ENCODE measurements at places on chromosomes 13 and 19.

- no peak for DNase-seq
These were observed at the start of gene TTC9B for GRCh38 chr19:40217934-40218890. Gene TTC9B, minus strand, starts transcription at chr19:40218384. Its CDS starts 3 bp downstream, at chr19:40218381.

GRCh38 chr13:89324582-89324981, 1653.4 kb downstream of the SLITRK5 start:
- no peak for DNase-seq

GRCh38 chr19:54029301-54029700, 34.4 kb downstream of the VSTM1 start:
- DNase-seq = no peak

DNA sequence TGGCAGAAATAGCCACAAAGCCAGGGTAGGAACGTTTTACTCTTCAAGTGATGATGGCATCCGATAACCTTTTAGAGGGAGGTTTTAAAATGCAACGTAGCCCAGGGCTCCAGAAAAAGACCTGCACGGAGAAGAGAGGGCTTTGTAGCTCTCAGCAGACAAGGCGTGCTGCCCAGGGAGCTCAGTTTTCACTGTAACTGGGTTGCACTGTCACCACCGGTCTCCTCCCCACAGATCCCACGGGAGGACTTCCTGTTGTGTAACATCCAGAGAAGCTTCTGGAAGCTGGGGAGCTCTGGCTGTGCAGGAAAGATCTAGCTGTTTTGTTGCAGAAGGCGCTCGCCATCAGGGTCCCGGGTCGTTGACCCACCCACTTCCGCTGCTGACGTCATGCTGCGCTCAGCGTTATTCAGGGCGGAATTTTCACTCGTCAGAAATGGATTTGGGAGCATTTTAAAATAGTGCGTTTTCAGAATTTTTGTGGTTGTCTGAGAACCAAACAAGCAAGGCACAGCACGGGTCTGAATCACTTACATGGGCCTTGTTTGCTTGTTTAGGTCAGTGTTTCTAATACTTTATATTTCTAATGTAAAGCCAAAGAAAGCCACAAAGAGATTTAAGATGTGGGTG, 50.8 kb downstream of the ATP11A start:
- DNase-seq = no peak

DNA sequence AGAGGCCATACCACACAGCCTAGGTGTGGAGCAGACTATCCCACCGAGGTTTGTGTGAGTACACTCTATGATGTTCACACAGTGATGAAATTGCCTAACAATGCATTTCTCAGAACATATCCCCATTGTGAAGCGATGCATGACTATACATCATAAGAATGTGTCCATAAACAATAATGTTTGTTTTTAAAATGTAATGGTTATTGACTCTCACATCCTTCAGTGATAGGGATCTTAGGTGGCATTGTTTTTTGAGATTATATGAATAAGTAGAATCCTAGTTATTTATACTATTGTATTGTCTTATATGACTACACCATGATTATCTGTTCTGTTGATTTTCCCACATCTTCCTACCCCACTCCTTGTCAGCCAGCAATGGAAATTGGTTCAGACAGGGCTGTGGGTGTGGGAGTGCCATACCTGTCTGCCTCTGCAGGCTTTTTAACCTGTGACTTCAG, 13.6 kb downstream of the CCNA1 start:
- DNase-seq = no peak

DNA sequence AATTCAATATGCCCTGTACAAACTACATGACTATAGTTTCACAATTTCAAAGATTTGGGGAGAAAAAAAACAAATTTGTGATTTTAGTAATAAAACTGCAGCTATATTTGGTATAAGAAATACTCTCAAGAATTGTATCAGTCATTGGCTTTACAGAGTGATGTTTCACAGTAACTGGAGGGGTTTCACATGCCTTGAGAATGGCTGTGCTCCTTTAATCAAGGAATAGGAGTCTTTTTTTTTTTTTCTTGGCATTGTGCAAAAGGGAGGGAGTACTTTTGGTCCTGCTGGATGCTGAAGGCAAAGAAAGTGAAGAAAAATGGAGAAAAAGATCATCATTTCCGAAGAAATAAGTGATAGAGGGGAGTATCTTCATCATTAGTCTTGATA, 6.8 kb downstream of the ZNF507 start:
- DNase-seq = no peak

- DNase-seq = no peak
These were observed 264.5 kb upstream of the TSHZ3 start for GRCh38 chr19:31613683-31614219.

- no peak for DNase-seq
These were observed 1.9 kb downstream of the PCSK4 start for GRCh38 chr19:1488282-1488601.
